Fibroblast of lung (primary cell): ENCODE measurements at places on chromosomes 1 and 21. TPM values are rescaled to one million over a fixed set of nuclear protein-coding genes. Genes with fewer than 3 reads are reported as not detected.
A peak's percentile ranks its signal among the peaks of the same experiment; 100 is the strongest.

GRCh38 chr1:8423269-8423691 is 105.4 kb downstream of the SLC45A1 start:
- no peak for DNase-seq
- H3K4me3 ChIP-seq, result peak overlapping the region; percentile 84
- no peaks in the 10 kb centered on the region for H3K27me3 ChIP-seq
- H3K27ac ChIP-seq, result peak overlapping the region; percentile 88

DNA sequence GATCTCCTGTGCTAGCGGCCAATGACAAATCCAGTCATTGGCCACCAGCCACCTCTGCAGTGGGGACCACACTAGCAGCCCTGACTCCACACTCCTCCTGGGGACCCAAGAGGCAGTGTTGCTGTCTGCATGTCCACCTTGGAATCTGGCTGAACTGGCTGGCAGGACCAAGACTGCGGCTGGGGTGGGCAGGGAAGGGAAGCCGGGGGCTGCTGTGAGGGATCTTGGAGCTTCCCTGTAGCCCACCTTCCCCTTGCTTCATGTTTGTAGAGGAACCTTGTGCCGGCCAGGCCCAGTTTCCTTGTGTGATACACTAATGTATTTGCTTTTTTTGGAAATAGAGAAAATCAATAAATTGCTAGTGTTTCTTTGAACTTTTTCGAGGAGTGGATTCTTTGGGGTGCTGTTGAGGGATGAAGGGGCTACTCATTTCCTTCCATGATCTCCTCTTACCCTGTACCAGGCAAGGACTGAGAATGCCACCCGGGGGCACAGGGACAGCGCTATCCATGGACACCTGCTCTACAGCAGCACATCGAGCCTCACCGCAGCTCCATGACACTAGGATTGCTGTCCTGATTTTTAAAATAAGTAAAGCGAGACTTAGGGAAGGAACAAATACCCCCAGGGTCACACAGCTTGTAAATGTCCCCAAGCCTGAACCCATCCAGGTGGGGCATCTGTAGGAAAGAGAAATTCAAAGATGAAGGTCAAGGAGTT is 44.7 kb downstream of the TNNT2 start:
- no peaks in the 10 kb centered on the region for H3K4me1 ChIP-seq
- no peak overlapping the region for H3K27ac ChIP-seq
- no peak overlapping the region for H3K4me3 ChIP-seq

Gene HLX
- 22.3 and 25.2 TPM in 2 replicates for total RNA-seq

GRCh38 chr1:150777544-150777943 is 12.0 kb upstream of the CTSS start:
- no peaks in the 10 kb centered on the region for H3K36me3 ChIP-seq
- no peak for DNase-seq
- H3K27ac ChIP-seq, result no peak overlapping the region
- no peaks in the 10 kb centered on the region for H3K27me3 ChIP-seq

- H3K27ac ChIP-seq, result no peak overlapping the region
- no peak for DNase-seq
- no peaks in the 10 kb centered on the region for H3K36me3 ChIP-seq
- no peaks in the 10 kb centered on the region for H3K4me1 ChIP-seq
Measured at GRCh38 chr1:183251959-183252450, 65.9 kb downstream of the LAMC2 start.

Gene SH2D1B
- not detected in 2 replicates for total RNA-seq

Gene ADAM30
- total RNA-seq, result not detected in 2 replicates

GRCh38 chr1:30649321-30649991 is 73.9 kb downstream of the MATN1 start:
- H3K27me3 ChIP-seq, result no peaks in the 10 kb centered on the region
- no peaks in the 10 kb centered on the region for H3K36me3 ChIP-seq
- H3K4me3 ChIP-seq, result no peak overlapping the region
- no peak overlapping the region for H3K27ac ChIP-seq
- no peaks in the 10 kb centered on the region for H3K4me1 ChIP-seq

Gene VHLL
- total RNA-seq, result not detected in 2 replicates

GRCh38 chr1:19321071-19321470 is 8.9 kb downstream of the SLC66A1 start:
- no peak overlapping the region for H3K4me3 ChIP-seq
- H3K4me1 ChIP-seq, result no peaks in the 10 kb centered on the region
- DNase-seq, result no peak
- H3K27ac ChIP-seq, result no peak overlapping the region
- H3K27me3 ChIP-seq, result no peaks in the 10 kb centered on the region
- H3K36me3 ChIP-seq, result peaks cover 14% of the 10 kb centered on the region

- H3K27me3 ChIP-seq, result no peaks in the 10 kb centered on the region
- H3K4me1 ChIP-seq, result no peaks in the 10 kb centered on the region
- no peak overlapping the region for H3K27ac ChIP-seq
- DNase-seq, result no peak
- H3K36me3 ChIP-seq, result no peaks in the 10 kb centered on the region
Measured at GRCh38 chr1:205514211-205515142, 10.0 kb downstream of the CDK18 start.

DNA sequence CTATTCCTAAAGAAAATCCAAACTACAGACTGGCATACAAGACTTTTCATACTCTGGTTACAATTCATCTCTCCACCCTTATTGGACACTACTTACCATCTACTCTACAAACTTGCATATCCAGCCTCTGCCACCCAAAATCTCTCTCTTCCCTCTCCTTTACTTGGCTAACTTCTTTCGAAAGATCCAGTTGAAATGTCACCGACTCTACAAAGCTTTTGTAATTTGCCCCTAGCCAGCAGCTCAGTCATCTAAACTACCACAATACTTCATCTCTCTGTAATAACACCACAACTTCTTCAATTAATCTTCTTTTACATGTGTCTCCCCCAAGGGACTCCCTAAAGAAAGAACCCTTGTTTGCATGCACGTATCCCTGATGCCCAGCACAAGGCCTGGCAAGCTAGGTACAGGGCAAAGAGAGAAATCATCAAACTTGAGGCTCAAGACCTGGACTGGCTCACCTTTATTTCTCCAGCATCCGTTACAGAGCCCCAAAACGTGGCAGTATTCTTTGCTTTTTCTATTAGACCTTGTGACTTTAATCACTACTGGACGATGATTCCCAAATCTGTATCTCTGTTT is 2.7 kb downstream of the ZBTB21 start:
- no peak for DNase-seq
- no peaks in the 10 kb centered on the region for H3K27me3 ChIP-seq
- peaks cover 5% of the 10 kb centered on the region for H3K4me1 ChIP-seq

GRCh38 chr1:60244906-60245305 is 171.3 kb upstream of the C1orf87 start:
- no peak overlapping the region for H3K27ac ChIP-seq
- H3K27me3 ChIP-seq, result no peaks in the 10 kb centered on the region
- H3K36me3 ChIP-seq, result no peaks in the 10 kb centered on the region
- DNase-seq, result no peak
- no peak overlapping the region for H3K4me3 ChIP-seq

GRCh38 chr1:30660241-30660640 is 63.1 kb downstream of the MATN1 start:
- no peaks in the 10 kb centered on the region for H3K36me3 ChIP-seq
- H3K4me1 ChIP-seq, result no peaks in the 10 kb centered on the region
- H3K27me3 ChIP-seq, result no peaks in the 10 kb centered on the region
- H3K4me3 ChIP-seq, result no peak overlapping the region
- no peak for DNase-seq

DNA sequence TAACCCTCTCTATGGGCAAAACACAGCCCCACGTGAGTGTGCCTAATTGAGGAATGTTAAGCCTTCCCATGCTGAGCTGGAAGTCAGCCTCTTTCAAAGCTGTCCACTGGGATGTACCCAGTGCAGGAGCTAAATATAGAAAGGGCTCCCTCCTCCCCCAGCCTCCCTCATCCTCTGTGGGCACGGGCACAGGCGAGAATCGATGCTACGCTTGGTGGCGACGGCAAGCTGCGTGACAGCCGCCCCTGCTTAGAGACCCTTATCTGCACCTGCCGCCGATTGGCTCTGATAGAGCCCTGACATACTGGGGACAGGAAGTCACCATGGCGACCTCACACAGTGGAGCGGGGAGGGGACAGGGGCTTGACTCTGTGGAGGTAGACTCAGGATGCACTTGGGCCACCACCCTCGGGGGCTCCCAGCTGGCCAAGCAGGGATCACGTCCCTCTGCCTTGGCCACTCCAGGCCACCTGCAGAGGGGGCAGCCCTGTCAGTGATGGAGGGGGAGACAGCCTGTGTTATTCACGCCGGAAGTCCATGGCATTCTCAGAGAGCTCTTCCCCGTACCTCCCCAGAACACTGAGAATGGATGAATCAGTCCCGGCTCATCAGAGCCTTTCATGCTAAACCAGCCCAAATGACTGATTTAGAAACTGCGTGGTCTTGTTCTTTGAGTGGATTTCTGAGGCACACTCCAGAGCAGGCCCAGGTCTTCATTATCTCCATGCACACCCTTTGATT is 84.8 kb downstream of the KCND3 start:
- H3K4me1 ChIP-seq, result no peaks in the 10 kb centered on the region
- H3K27ac ChIP-seq, result no peak overlapping the region
- DNase-seq, result peak; percentile 3
- H3K27me3 ChIP-seq, result no peaks in the 10 kb centered on the region

Gene FCAMR
- total RNA-seq, result not detected in 2 replicates

Gene SPATA17
- total RNA-seq, result 0.50 and 0.77 TPM in 2 replicates

DNA sequence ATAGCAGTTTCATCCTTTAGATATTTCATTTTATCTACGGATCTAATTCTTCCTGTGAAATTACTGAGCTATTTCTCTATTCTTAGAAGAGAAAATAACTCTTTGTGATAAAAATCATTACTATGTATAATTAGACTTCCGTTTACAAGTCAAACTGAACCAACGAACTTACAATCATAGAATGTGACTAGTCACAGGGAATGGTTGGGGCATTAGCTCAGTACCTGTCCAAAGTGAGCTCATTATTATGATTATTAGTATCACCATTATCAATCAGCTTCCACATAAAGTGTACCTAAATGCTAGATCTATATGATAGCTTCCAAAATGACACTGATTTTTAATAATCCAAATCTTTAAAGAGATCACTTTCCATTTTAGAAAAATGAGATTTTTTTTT is 12.5 kb downstream of the AMY2B start:
- no peak overlapping the region for H3K27ac ChIP-seq
- no peak for DNase-seq
- H3K27me3 ChIP-seq, result no peaks in the 10 kb centered on the region

DNA sequence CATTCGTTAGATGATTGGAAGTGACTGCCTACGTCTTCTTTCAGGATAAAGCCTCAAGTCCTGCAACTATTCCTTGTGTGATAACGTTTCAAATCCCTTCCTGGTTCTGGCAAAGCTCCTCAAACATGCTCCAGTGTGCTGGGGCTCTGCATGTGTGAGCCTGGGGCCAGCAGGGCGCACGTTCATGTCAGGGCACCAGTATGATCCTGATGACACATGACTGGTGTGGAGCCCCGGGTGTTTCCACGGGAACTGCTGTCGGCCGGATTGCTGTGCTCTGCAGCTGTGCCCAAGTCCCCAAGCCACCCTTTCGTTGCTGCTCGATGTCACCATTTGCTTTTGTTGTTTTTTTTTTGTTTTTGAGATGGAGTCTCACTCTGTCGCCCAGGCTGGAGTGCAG is 21.3 kb downstream of the KRTAP10-1 start:
- no peak overlapping the region for H3K27ac ChIP-seq
- H3K27me3 ChIP-seq, result no peaks in the 10 kb centered on the region
- no peaks in the 10 kb centered on the region for H3K4me1 ChIP-seq
- no peaks in the 10 kb centered on the region for H3K36me3 ChIP-seq
- no peak overlapping the region for H3K4me3 ChIP-seq

- no peaks in the 10 kb centered on the region for H3K27me3 ChIP-seq
- DNase-seq, result no peak
- no peak overlapping the region for H3K27ac ChIP-seq
- no peaks in the 10 kb centered on the region for H3K36me3 ChIP-seq
Measured at GRCh38 chr1:195867638-195868037, 740.6 kb downstream of the KCNT2 start.

GRCh38 chr21:18499761-18500376 is 96.3 kb upstream of the TMPRSS15 start:
- H3K27me3 ChIP-seq, result no peaks in the 10 kb centered on the region
- peak; percentile 40 for DNase-seq
- no peaks in the 10 kb centered on the region for H3K36me3 ChIP-seq
- H3K27ac ChIP-seq, result no peak overlapping the region
- H3K4me1 ChIP-seq, result no peaks in the 10 kb centered on the region
- H3K4me3 ChIP-seq, result no peak overlapping the region

DNA sequence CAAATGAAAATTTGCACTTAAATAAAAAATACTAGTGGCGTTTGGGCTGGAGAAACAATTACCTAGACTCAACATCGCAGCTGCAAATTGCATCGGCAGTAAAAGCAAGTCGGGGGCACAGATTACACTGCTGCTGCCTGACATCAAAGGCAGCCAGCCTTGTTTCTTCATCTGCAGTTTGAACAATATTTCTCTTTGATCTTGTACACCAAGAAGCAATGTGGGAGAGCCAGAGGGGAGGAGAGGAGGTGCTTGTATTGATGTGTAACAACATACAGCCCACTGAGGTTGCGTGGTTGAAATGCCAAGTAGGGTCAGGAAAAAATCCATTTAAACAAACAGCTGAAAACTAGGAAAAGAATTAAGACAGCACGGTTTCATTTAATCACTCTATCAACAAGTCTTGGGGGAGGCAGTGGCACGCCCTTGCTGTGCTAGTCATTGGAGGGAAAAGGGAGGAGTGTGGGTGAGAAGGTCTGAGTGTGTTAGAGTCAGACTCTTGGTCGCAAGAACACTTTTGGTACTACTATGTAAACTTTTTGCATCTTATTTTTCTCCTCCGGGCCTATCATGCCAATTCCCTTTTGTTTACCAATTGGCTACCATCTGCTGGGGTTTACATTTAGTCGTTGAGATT is 456.5 kb downstream of the OMA1 start:
- no peak for DNase-seq
- H3K27me3 ChIP-seq, result no peaks in the 10 kb centered on the region
- H3K4me1 ChIP-seq, result no peaks in the 10 kb centered on the region
- H3K27ac ChIP-seq, result no peak overlapping the region
- no peak overlapping the region for H3K4me3 ChIP-seq

Gene HOOK1
- total RNA-seq, result under 0.01 TPM in 2 replicates

DNA sequence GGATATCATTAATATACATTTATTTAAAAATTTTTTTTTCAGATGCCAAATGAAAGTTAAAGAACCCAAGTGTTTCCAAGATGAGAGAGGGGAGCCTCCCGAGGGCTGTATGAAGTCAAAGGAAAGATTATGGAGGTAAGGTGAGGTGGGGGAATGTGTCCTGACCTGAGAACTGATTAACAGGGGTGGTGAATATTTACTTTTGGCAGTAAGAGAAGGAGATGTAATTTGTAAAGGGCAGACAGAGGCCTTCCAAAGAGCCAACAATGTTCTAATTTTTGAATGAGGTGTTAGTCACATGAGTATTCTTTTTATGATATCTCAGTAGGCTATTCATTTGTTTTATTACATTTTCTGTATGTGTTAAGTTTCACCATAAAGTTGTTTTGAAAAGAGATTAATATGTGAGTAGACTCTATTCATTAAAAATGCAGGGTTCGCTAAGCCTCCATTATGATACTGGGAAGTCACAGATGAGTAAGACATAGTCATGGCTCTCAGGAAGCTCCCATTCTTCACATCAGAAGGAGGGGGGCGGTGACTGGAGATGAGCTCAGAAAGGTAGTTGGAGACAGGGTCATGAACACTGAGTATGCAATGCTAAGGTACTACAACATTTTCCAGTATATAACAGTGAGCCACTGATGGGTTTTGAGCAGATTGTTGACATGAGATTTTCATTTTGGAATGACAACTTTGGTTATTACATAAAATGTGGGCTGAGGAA is 62.4 kb upstream of the TNFSF18 start:
- H3K36me3 ChIP-seq, result no peaks in the 10 kb centered on the region
- no peaks in the 10 kb centered on the region for H3K27me3 ChIP-seq
- no peak overlapping the region for H3K4me3 ChIP-seq
- H3K4me1 ChIP-seq, result peaks cover 2% of the 10 kb centered on the region
- DNase-seq, result peak; percentile 74

GRCh38 chr1:111052246-111052645 is 87.6 kb downstream of the DRAM2 start:
- no peaks in the 10 kb centered on the region for H3K36me3 ChIP-seq
- H3K4me1 ChIP-seq, result no peaks in the 10 kb centered on the region
- no peaks in the 10 kb centered on the region for H3K27me3 ChIP-seq
- no peak for DNase-seq
- H3K27ac ChIP-seq, result no peak overlapping the region
